NCI-H1417 treated with DMSO at 0.1 percent for 48 hours (cell line): ENCODE measurements at places on chromosomes 12 and 14.

DNA sequence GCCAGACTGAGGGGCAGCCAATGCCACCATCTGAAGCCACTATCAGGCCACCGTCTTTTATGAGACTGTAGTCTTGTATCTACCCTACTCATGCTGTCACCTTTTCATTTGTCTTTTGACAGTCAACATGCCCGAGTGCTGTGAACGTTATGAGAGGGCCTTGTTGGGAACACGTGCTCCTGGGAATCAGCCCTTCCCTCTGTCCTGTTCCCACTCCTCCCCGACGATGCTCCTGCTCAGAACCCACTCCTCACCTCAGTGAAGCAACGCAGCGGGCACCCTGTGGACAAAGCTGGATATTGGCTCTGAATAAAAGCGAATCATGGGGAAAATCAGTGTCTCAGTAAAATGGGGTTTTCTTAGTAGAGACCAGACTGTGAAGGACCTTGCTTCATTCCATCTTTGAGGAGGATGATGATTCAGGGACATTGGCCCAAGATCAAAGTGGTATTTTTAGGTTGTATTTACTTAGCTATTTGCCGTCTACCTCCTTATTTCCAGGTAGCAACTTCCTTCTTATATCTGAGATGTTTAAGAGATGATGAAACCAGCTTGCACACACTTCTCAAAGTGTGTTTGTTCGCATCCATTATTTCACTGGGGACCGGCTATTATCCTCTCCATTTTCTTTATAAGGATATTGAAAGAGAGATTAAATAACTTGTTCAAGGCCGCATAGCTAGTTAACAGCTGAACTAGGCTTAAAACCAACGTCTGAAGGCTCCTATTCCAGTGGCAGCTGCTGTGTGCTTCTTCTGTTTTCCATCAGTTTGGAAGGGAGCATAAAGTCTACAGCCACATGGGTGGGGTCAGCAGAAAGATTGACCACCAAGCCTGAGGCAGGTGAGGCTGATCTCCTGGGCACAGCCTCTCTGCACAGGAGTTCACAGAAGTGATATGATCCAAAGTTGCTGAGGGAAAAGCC is 43.9 kb upstream of the CTDSP2 start:
- no peak for DNase-seq

DNA sequence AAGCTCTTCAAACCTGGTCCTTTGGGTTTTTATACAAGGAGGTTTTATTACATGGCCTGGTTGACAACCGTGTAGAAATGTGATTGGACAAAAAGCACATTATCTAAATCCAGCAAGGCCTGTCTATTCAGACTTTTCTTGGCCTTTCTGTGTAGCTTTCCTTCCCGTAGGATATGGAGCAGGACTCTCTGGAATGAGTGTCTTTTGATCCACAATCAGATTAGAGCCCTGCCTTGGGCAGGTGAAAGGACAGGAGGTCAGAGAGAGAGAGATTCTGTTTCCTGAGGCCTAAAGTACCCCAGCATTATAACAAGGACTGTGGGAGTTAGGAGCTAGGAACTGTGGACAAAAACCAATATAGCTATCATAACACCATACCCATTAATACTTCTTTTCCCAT is 375.5 kb upstream of the RGS6 start:
- no peak for DNase-seq

DNA sequence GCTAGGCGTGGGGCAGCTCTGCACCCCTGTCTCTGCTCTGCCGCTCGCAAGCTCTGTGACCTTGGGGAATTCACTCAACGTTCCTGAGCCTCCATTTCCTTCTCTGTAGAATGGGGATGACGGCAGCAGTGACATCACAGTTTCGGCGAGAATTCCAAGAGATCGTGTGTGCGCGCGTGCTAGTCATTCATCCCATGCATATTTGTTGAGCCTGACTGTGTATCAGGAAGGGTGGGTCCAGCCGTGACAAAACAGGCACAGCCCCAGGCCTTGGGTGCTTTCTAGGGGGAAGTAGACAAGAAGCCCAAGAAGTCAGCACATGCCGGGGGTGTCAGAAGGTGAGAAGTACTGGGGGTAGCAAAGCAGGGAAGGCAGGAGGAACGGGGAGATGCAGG is 145.6 kb upstream of the NCOR2 start:
- no peak for DNase-seq

DNA sequence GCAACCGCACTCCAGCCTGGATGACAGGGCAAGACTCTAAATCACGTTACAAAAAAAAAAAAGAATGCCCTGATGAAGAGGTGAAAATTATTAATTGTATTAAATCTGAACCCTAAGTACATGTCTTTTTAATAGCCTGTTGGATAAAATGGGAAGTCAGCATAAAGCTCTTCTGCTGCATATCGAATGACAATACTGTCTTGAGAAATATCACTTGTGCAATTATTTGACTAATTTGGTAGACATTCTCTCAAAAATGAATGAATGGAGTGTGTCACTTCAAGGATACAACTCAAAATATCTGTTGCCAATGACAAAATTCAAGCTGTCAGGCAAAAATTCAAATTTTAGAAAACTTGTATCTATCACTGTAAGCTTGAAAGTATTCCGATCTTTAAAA is 38.9 kb downstream of the DNAI7 start:
- DNase-seq = no peak

DNA sequence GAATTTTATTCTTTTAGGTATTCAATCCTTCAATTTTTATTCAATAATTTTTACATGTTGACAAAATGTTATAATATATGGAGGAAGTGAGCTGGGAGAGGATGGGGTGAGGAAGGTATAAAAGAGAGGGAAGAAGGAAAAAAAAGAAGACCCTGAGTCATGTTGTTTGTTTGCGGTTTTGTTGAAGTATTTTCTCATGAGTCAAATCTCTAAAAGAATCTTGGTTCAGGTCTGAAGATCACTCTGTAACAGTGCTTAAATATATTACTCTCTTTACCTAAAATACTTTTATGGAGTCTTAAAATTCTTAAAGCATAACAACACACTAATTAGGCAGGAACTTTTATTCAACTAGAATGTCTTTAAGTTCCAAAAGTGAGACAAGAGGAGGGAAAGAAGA is 489.6 kb upstream of the GARIN6 start:
- no peak for DNase-seq
